ENCODE measurements at places on chromosomes 11 and 22.
A peak's percentile ranks its signal among the peaks of the same experiment; 100 is the strongest.

GRCh38 chr11:17578296-17578695 is 31.2 kb downstream of the OTOG start:
- no peak for DNase-seq

- peak; percentile 61 for DNase-seq
Measured at GRCh38 chr11:73242251-73243092, 24.4 kb downstream of the P2RY2 start.

DNA sequence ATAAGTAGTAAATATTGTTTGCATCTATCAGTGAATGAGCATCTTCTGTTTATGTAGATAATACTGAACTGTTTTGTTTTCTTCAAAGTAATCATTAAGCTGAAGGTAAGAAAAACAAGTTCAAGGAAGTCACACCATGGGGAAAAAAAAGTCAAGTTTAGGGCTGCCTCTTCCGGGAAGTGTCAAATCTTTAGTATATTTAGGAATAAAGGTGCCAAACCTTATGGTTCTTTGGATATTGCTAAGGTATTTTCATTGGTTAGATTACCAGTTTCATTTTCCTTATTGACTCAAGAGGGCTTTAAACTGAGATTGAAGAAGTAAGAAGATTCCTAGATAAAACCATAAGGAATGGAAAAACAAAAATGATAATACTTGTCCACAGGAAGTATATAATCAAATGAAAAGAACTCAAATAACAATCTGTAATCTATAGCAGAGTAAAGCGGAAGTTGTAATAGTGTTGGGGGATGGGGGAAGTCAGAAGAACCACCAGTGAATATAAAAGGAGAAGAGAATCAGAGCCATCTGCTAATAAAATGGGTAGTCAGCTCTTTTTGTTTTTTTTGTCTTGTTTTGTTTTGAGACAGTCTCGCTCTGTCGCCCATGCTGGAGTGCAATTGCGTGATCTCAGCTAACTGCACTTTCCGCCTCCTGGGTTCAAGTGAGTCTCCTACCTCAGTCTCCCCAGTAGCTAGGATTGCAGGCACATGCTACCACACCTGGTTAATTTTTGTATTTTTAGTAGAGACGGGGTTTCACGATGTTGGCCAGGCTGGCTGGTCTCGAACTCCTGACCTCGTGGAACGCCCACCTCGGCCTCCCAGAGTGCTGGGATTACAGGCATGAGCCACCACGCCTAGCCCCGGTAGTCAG is 2.3 kb downstream of the ATM start:
- no peak for DNase-seq

DNA sequence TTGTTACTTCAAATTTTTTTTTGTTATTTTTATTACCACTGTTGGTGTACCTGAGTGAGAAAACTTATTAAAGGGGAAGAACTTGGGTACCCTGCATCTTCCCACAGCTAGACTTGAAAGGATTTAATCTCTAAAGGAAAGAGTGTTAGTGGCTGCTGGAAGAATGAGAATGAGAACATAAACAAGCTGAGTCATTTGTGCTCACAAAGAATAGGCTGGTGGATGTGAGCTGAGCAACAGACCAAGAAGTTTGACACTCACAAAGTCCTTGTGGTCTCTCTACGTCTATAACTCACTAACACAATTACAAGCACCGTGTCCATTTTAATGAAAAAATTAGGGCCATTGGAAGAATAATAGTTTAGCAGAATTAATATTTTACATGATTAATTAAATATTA is 217.6 kb upstream of the ANO5 start:
- DNase-seq = no peak

- DNase-seq = peak; percentile 55
Measured at GRCh38 chr22:50545522-50546325, at the start of gene KLHDC7B. KLHDC7B (plus strand) TSS chr22:50545899; CDS start chr22:50546244, 345 bp downstream.

GRCh38 chr11:57094181-57094935 is 87.4 kb upstream of the LRRC55 start:
- peak; percentile 28 for DNase-seq

DNA sequence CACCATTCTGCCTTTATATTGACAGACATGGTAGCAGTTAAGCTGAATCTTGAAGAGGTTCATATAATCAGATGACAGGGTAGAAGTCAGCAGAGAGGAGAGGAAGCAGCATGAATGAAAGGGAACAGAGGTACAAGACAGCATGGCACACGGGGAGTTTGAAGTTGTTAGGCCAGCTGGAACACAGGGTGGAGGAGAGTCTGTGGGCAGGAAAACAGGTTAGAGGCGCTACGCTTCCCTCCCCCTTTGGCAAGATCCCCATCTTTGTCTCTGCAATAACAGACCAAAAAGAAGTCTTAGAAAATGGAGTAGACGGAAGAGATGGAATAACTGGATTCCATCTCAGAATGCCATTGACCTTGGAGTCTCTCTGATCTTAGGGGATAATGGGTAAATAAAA is 20.0 kb upstream of the NDUFC2 start:
- DNase-seq = no peak

DNA sequence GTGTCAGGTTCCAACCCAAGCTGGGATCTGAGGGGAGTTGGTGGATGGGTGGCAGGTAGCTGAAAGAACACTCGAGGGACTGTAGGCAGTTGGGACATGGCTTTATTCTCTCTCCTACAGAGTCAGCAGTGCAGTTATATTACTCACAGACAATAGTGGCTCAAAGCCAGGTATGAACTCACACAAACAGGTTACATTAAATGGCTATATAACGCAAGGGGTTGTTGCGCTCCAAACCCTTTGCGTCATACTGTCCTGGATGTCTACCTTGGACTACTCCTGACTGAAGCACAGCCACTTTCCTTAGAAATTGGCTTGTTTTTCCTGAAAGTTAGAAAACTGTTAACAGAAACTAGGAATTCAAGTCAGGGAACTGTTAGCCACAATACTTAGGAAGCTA is 66.4 kb upstream of the OR4B1 start:
- DNase-seq = no peak

GRCh38 chr11:31802609-31802989 is 8.5 kb downstream of the PAX6 start:
- DNase-seq = no peak

GRCh38 chr11:74276581-74276980 is 34.9 kb downstream of the P4HA3 start:
- DNase-seq = peak; percentile 67

- DNase-seq = peak; percentile 8
Measured at GRCh38 chr11:116696381-116696941, 76.3 kb downstream of the BUD13 start.

DNA sequence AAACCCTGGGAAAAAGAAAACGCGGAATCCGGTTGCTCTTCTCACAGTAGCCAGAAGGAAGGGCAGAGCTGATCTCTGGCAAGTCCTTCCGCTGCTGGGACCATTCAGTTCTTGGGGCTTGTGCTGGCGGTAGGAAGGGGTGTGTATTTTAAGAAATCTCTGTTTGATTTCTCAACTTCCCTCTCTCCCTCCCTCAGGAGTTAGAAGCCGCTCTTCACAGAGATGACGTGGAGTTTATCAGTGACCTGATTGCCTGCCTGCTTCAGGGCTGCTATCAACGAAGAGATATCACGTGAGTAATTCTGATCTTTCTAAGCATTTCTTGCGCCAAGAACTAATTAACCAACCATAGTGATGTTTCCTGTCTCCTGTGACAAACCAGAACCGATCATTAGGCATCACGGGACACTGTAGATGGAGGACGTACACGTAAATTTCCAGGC is 85.9 kb upstream of the SLC25A18 start:
- DNase-seq = no peak

DNA sequence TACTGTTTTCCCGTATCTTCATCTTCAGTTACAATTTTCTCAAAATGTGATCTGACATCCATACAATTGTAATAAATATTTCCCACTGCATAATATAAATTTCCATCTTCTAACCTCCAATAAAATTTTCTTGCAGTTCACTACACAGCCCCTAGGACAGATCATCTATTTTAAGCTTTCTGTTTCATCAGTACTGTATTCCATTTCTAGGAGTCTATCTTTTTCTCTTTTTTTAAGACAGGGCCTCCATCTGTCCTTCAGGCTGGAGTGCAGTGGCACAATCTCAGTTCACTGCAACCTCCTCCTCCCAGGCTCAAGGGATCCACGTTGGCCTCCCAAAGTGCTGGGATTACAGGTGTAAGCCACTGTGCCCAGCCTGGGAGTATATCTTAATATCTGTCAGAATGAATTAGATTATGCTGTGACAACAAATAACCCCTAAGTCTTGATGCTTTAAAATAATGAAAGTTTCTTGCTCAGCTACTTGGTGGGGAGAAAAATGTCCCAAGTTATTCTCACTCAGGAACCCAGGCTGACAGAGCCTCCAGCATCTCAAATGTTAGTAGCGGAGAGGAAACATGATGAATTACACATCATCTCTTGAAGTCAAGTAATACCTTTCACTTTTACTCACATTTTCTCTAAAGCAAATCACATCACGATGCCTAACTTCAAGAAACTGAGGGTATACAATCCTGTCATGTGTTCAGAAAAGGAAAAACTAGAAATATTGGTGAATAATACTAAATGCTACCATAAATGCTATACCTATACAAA is 92.2 kb downstream of the BUD13 start:
- DNase-seq = no peak

DNA sequence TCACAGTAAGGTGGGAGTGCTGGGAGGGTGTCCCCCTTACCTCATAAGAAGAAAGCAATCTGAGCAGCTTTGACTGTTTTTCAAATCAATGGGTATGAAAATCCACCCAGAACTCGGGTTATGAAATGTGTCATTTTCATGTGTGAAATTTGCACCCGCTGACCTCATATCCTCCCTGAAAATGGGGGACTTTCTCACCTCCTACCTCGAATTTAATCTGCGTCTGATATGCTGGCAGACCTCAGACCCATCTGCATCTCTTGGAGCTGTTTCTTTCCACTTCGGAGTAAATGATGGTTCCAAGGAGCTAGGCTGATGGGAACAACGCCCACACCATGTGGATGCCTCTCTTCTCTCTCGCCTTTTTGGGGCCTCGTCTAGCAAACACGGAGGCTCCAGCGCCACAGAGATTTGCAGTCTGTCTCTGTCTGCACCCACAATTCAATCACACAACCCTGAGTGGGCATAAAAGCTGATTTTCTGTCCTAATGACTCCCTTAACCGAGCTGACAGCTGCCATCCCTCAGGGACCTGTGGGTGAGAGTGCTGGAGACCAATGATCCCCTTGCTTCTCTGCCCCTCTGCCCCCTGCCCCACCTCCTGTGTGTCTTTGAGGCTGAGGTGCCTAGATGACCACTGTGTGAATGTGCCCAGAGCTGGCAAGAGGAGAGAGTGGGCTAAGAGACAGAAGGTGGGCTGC is 71.0 kb downstream of the TRIM29 start:
- DNase-seq = no peak
